NCI-H524 (cell line): ENCODE measurements at places on chromosomes 12 and 14.

DNA sequence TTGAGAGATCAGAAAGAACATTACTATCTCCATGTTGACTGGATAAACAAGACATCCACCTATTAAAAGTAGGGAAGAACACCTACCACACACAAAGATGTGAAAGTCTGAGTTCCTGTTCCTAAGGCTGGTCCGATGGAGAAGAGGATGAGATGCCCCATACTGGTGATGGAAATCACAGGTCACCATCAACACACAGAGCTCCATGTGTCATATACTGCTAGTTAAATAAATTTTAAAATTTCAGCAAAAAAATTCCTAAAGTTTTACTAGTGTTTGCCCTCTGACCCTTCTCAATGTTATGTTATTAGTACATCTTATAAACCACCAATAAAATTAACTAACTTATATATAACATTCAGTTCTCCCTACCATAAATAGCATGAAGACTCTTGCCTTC lies 59.1 kb downstream of the KCNA5 start:
- no peak for DNase-seq

DNA sequence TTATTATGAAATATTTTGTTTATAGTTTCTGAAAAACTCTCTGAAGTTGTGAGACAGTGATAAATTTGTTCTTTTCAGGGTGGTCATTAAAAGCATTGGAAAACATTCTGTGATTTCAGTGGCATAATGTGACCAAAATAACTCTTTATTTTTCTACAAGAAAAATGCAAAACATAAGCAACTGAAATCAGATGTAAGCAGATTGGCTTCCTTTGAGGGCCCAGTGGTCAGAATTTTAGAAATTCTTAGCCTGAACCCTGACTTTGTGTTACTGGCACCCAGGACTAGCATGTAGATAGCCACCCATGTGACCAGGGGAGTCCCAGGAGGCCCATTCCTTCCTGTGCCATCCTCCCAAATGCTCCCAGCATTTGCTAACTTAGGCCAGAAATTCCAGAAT lies 145.6 kb upstream of the SLC38A2 start:
- no peak for DNase-seq

GRCh38 chr14:96863327-96863985 lies 66.3 kb downstream of the VRK1 start:
- no peak for DNase-seq

DNA sequence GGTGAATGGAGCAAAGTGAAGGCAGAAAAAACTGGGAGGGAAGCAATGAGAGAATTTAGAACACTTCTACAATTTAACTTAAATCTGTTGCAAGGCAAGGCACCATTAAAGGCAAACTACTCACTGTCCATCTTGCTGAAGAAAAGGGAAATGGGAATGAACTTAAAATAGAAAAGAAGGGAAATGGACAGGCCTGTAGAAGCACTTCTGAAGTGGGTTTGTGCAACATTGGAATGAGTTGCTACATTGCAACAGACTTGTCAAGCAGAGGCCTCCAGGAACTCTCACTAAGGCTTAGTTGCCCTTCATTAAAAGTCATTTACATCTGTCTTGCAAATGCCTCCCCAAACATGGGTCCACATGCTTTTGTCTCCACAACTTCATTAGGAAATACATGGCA lies 13.7 kb upstream of the OR10AD1 start:
- DNase-seq: no peak

DNA sequence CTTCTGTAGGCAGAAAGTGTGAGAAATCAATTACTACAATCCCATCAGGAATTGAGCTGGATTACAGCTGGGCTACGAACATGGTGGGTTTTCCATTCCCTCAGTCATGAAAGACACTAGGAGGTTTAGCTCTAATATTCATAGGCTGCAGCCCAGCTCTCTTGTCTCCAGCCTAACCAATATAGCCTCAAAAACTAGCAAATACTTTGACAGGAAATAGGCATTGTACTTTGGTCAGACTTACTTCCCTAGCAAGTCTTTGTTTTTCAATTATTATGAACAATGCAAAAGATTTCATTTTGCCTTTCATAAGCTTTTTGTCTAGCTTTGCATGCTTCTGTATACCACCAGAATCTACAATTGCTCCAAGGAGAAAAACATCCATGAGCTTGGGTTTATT lies 296.2 kb downstream of the GPHN start:
- no peak for DNase-seq

DNA sequence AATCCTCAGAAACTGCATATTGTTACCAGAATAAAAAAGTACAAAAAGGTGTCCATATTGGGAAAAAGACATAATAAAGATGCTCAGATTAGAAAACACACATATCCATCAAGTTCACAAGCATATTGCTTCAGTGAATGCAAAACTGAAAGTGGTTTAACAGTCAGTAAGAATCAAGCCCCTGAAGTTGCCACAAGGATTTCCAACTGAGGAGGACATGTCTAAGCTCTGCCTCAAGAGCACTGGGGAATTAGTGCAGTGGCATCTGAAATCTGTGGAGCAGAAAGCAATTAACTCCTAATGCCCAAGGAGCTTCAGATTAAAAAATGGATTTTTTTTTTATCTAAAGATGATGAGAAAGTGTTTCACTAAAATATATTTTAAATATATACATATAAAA lies 113.2 kb downstream of the DENND5B start:
- DNase-seq: no peak

DNA sequence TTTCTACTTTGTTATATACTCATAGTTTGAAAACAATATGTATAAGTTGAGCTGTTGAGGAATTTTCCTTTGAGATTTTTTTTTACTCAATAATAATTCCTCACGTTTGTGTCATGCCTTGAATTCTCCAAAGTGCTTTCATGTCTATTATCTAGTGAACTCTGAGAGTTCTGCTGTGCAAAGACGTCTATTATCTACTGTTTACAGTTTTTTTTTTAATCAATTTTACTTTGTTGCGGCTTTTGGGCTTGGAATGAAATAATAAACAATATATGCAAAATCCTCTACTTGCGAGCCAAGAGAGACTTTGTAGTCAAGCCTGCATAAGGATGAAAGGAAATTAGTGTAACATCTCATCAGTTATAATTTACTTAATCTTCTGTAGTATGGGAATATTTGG lies 107.2 kb upstream of the FRMD6 start:
- no peak for DNase-seq

- no peak for DNase-seq
Observed at GRCh38 chr12:50678650-50679365, 85.1 kb upstream of the ATF1 start.

DNA sequence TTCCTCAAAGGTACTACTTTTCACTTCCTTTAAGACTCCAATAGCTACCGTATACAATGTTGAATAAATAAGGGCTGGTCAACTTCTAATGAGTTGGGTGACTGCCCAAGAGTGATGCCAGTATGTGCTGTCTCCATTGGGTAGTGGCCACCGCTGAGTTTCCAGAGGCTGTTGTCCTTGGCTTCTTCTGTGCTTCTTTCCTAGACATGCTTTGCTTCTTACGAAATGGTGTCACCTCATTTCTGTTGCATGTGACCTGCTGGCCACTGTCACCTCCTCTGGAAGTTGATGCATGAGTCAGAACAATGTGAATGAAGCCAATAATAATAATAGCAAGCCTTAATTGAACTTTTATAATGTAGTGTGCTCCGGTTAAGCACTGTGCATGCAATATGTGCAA lies 7.5 kb upstream of the NID2 start:
- DNase-seq: no peak

DNA sequence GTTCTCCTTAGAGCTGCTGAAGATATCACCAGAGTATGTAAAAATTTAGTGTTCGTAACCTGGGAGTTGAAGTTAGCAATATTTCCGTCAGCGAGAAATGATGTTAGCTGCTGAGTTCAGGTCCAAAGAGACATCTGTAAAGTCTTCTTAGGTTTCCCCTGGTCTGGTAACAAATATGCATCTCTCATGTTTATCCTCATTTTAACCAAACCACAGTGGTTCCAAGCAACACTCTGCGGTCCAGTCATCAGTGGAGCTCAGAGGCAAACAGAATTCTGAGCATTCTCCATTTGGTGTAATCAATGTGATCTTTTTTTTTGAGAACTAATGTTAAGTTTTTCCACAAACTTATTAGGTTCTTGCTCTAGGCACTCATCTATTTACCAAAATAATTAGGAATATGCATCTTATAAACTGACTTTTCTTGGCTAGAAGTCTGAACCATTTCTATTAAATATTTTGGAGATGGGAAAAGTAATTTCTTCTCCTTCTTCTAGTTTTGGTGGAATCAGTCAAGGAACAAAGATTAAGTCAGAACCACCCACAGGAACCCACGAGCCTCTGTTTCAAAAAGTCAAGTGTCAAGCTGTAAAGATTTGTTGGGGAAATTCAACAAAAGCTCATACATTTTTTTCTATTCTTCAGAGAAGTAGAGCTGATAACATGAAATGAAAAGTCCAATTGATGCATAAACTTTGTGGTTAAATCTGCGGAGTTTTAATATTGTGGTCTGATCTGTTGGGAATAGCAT lies 64.7 kb downstream of the IFNG start:
- no peak for DNase-seq

GRCh38 chr14:49880267-49881064 lies 12.4 kb upstream of the ARF6 start:
- DNase-seq: no peak

DNA sequence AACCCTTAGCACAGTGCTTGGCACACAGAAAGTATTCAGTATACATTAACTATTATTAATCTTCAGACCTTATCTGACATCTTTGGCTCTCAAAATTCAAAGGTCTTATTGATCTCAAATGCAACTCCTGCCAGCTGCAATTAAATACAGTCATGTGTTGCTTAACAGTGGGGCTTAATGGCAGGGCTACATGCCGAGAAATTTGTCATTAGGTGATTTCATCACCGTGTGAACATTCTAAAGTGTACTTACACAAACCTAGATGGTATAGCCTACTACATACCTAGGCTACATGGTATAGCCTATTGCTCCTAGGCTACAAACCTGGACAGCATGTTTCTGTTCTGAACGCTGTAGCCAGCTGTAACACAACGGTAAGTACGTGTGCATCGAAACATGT lies 156.3 kb upstream of the TMCC3 start:
- DNase-seq: no peak

DNA sequence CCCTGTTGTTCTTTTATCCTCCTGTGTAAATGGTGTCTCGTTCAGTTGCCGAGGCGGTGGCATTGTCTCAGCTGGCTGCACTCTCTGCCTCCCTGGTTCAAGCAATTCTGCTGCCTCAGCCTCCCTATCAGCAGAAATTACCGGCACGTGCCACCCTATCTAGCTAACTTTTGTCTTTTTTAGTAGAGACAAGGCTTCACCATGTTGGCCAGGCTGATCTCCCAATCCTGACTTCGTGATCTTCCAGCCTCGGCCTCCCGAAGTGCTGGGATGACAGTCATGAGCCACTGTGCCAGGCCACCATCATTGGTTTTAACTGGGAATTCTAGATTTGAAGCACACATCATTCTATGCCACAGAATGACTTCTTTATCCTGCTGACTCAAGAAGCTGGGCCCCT lies 175.3 kb upstream of the ALG10B start:
- no peak for DNase-seq

DNA sequence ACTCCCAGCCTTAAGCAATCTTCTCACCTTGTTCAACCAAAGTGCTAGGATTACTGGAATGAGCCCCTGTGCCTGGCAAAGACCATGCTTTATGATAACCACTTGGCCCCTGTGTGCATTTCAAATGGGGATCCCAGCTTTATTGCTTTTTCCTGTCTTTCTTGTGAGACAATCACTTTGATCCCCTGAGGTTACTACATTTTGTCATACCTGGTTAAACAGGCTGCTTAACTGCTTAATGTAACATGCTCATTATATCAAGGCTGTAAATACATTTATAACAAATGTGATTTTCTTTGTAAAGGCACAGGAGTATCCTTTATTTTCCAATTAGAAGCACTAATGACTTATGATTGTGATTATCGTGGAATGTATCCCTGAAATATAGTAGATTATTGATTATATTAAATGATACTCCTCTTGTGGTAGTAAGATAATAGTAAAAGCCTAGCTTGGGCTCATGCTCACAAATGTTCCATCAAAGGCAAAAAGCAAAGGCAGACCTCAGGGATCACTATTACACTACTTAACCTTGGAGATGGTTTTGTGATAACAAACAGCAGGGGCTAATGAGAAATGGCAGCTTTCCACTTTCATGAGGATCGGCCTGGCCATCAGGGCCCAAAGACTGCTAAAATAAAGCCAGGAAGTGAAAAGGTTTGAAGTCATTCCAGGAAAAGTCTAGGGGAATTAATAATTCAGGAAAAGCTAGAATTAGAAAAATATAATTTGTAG lies 290.8 kb upstream of the MDGA2 start:
- DNase-seq: no peak

DNA sequence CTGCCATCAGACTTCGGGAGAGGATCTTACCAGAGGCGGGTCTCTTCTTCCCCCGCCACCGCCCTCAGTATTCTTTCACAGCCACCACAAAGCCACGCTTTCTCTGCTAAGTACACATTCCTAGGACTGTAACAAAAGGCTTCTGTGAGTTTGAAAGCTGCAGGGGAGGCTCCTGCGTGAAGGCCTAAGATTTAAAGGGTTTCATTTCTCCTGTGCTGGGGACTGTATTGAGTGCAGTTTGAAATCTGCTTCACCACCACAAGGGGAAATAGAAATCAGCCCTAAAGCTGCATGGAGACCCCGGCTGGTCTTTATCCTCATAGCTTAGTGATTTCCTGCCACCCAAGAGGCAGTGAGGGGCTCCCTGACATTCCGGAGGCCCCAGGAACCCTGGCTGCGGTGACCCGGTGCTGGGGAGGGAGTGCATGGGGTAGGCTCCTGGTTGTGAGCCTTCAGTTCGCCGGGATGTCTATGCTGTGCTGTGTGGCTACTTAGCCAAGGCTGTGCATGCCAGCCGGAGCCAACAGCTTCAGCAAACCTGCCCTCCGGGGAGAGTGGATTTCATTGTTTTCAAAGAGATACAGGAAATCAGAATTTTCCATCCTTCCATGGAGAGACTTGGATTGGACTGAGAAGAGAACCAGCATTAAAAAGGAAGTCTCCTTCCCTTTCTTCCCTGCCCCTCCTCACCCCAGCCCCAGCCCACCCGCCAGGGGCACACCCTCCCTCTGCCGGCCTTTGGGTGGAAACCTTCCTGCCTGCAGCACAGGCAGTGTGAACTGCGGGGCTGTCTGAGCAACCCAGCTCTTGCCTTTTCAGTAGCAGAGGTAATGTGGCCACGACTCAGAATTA lies 163.3 kb downstream of the ETV6 start:
- DNase-seq: no peak

- DNase-seq: no peak
Observed at GRCh38 chr12:54413284-54414190, 5.5 kb downstream of the ITGA5 start.

DNA sequence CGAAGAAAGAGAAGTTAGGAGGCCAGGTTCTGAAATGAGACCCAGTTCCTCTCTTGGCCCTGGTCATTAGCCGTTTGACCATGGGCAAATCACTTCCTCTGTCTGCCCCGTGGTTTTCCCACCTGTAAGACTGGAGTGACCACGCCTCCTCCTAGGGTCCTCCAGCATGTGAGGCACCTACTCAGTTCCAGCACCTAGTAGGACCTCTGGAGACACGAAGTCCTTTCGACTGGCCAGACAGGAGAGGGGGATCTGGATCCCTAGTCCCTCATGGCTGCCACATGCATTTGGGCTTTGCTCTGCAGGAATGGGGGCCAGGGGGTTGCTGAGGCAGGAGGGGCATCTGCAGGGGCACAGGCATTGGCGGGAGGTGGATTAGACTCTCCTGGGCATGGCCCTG lies 16.3 kb downstream of the TRPV4 start:
- DNase-seq: no peak

GRCh38 chr14:36028218-36028617 lies 148.3 kb downstream of the PTCSC3 start:
- peak; percentile 82 for DNase-seq

GRCh38 chr14:89232265-89233070 lies 184.6 kb downstream of the FOXN3 start:
- no peak for DNase-seq
